ENCODE measurements at places on chromosomes 3 and 15.

- no peak for DNase-seq
These were observed at the start of gene FILIP1L for GRCh38 chr3:100114413-100115030. FILIP1L (minus strand) TSS chr3:100114501.

DNA sequence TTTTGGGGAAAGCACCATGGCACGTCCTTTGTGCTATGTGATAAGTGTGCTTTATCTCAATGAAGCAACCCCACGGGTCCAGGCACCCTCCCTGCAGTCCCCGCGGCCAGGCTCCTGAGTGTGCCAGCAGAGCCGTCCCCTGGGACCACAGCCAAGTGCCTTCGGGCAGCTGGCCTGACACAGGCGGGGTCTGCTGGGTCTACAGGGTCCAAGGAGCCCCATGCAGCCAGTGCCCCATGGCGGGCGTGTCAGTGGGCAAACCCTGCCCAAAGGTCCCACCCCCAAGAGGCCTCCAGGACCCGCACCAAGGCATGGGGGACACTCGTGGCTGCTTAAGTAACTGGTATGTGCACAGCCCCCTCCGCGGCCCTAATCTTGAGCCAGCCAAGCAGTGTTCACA lies 35.3 kb downstream of the KLHL25 start:
- no peak for DNase-seq

GRCh38 chr3:32431481-32431880 lies 39.8 kb downstream of the CMTM7 start:
- no peak for DNase-seq

DNA sequence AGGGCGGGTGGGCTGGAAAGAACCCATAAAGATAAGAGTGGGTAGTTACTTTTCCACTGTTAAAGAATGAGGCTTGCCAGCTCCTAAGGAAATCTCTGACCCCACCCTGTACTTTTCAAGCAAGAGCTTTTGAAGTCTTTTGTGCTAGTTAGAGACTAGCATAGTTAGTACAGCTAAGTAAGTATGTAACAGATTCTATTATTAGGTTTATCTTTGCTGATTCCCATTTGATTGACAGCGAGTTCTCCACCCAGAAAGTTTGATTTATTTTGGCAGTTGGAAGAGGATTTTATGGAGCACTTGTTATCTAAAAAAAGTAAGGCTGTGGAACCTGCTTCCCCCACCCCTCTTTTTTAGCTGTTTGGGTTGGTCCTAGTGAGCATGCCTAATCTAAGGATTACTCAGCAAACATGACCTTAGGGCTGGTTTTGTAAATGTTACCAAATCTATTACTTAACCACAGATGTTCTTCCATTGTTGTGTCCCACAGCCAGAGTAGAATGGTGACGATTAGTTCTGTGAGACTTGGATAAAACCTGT lies 57.6 kb downstream of the FNDC3B start:
- no peak for DNase-seq

DNA sequence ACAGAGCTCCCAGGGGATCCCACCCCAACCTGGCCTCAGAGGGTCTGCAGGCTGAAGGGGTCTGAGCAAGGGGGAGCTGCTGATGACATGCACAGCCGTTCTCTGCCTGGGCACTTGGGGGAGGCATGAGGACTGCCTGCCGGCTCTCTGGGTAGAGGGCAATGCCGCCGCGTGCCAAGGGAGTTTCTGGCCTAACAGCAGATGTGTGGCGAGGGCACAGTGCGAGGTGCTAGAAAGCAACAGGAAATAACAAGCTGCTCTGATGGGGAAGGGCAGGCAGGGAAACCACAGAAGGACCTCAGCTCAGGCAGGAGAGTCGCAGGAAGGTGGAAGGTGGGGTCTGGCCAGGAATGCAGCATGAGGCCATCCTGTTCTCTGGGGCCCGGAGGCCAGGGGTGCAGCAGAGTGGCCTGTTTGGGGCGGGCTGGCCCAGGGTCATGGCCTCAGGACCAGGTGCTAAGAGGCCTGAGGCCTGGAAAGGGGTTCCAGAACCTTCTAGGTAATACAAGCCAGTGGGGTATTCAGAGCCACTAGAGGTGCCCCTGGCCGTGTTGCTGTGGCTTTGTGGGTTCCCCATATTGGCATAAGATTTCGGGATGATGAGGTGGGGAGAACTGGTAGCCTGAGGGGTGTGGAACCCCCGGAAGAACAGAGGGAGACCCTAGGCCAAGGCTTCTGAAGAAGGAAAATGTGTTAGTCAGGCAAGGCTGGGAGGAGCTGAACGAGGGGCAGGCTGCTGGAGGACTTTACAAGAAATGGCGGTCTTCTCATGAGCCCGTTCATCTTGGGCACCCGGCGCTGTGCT lies 41.2 kb downstream of the RGMA start:
- no peak for DNase-seq

DNA sequence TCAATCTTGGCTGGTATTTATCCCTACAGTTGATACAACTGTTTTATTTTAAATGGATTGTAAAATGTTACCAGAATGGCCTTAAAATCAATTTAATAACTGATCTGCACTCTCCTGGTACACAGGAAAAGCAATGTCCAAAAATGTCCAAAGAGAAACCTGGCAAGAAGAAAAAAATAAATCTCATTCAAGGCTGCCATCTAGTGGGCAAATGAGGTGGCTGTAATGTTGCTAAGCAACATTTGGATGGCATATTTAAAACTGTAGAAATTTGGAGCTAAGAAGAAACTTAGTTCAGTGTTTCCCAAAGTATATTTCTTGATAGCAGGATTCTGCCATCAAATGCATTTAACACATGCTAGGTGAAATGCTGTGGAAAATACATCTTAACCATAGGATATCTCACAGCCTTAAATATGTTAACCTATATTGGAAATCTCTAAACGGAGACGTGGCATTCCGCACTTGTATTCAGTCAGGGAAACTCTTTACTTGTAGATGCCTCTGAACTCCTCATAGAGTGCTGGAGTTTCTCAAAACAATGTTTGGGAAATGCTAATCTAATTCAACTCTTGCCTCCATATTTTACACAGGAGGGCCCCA lies 216.8 kb downstream of the ERC2 start:
- DNase-seq = peak; percentile 38

DNA sequence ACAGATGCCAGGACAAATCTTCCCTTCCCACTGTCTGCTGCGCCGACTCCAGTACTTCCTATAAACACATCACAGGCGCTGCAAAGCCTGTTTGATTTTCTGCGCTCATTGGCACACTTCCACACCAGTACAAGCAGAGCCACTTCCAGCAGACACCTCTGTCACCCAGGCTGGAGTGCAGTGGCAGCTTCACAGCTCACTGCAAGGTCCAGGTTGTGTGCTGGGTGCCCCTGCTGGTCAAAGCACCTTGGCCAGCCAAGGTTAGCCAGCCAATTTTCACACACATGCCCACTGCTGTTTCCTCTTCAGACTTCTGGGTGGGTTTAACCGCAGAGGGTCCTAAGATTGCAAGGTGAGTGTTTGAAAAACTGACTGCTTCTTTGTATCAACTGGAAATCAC lies 4.9 kb downstream of the CHDH start:
- no peak for DNase-seq

DNA sequence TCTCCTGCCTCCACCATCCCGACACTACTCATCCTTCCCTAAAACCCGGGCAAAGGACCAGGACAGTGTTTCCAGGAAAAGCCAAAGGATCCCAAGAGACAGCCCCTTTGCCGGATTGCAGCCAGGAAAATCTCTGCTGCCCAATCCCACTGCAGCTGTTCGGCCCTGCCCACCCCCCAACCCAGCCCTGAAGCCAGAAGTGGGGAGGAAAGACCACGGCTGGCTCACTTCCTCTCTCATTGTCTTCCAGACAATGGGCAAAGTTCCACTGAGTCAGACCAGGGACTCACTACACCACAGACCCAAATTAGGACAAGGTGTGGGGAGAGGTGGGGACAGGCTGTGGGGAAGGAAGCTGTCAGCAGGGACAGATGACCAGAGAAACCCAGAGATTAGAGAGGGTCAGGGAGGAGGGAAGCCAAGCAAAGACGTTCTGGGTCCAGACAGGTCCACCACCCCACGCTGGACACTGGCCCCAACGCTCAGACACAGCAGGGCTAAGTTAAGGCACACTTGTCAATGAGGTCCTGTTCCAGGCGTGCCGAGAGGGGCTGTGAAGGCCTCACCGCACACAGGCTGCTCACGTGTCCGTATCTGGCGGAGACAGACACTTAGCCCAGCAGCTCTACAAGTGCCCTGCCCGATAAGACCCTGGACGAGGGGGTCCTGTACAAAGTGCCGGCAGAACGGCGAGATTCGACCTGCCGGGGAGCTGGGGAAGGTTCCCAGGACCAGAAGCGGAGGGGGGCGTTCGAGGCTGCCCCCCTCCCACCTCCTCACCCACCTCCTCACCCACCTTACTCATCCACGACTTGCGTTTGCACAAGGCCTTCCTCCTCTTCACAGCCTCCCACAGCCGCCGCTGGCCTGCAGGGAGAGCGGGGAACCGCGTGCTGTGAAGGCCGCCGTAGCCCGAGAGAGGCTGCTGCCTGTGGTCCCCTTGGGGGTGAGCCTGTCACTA lies 21.9 kb downstream of the TNK2 start:
- DNase-seq = no peak

- peak; percentile 2 for DNase-seq
These were observed 63.6 kb downstream of the AAGAB start for GRCh38 chr15:67190813-67191212.

- no peak for DNase-seq
These were observed 1.3 kb upstream of the TRIM59 start for GRCh38 chr3:160450846-160451245.

DNA sequence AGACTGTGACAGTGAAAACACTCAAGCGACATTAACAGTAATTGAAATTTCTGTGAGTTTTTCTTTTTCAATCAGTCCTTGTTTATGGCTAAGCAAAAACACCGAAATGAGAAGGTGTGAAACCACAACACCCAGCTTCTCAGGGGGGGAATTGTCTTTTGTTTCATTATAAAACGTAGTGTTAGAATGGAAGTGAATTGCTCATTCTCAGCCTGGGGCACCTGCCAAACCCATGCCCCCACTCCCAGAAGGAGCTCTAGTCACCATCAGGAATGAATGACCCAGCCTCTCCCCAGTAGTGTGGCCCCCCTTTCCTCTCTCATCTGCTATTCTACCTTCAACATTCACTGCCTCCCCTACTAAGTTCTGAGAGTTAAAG lies 185.8 kb upstream of the CFAP20DC start:
- peak; percentile 57 for DNase-seq

GRCh38 chr3:132783152-132783551 lies 60.9 kb upstream of the NPHP3 start:
- no peak for DNase-seq

GRCh38 chr15:99187936-99188335 lies 61.4 kb downstream of the TTC23 start:
- DNase-seq = no peak

- DNase-seq = no peak
These were observed 183.3 kb upstream of the EPHA6 start for GRCh38 chr3:96631050-96631449.

DNA sequence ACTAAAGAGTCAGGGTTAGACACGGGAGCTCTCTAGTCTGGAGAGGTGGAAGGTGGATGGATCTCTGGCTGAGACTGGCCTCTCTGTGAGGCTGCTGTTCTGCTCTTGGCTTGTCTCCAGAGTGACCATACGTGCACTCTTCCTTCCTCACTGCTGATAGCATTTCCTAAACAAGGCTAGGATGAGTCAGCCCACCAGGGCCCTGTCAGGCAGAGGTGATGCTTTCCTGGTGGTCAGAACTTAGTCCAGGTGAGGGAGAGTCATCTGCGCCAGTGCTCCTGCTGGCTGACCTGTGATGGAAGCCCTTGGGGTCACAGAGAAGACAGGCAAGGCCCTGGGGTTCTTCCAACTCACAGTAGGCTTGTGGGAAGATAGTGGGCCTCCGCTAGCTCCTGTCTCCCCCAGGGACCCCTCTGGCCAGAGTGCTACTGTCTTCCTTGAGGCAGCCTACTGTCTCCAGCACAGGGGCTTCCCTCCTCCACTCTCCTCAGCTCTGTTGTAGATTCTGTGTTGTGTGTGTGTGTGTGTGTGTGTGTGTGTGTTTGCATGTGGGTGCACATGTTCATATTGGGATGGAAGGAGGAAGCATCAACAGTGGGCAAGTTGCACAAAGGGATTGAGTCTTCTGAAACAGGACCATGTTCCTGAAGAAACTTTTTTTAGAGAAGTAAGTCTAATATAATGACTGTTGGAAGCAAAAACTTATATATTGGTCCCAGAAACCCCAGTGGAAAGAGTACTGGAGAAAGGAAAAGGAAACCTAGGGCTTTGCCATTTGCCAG lies 16.5 kb downstream of the ALPK3 start:
- DNase-seq = no peak

DNA sequence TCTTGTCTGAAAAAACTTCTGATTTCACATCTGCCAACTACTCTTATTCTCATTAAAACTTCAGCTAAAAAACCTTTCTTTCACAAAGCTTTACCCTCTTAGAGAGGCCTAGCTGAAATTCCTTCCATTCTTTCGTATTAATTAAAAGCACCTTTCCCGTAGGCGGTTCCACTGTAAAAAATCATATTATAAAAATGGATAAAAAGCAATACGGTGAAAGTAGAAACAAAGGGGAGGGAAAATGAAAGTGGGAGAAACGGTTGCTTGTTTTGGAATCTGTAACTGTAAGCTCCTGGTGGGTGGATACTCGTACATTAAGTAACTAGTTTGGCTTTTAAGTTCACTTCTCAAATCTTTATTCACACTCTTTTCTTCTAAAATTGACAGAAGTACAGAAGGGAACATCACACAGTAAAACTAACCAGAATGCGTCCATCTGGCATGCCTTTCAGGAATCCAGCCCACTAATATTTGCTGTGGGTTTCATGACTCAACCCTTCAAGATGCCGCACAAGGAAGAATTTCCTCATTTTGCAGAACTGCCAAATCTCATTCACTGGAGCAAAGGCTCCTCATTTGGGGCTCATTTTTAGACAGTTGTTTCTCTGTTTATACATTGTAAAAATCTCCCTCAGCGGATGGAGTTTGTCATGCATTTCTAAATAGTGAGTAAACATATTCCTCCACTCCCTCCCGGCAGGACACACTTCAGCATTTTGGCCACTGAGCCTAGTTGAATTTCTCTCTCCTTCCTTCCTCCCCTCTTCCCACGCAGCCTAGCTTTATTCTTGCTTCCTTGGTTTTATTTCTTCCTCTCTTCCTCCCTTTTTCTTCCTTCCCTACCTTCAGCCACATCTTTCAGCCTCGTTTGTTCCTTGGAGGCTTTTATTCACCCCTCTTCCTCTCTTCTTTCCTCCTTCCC lies 419.5 kb upstream of the NAALADL2 start:
- no peak for DNase-seq

DNA sequence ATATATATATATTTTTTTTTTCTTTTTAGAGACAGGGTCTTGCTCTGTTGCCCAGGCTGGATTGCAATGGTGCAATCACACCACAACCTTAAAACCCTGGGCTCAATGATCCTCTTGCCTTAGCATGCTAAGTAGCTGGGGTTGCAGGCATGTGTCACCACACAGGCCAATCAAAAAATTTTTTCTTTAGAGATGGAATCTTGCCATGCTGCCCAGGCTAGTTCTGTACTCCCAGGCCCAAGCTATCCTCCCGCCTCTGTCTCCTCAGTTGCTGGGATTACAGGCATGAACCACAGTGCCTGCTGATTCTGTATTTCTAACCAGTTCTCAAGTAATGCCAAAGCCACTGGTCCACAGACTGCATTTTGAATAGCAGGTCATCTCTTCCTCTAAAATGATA lies 291.3 kb upstream of the ZPLD1 start:
- no peak for DNase-seq

Data from GM20000 (cell line).